ENCODE measurements at places on chromosomes 7 and 10.

DNA sequence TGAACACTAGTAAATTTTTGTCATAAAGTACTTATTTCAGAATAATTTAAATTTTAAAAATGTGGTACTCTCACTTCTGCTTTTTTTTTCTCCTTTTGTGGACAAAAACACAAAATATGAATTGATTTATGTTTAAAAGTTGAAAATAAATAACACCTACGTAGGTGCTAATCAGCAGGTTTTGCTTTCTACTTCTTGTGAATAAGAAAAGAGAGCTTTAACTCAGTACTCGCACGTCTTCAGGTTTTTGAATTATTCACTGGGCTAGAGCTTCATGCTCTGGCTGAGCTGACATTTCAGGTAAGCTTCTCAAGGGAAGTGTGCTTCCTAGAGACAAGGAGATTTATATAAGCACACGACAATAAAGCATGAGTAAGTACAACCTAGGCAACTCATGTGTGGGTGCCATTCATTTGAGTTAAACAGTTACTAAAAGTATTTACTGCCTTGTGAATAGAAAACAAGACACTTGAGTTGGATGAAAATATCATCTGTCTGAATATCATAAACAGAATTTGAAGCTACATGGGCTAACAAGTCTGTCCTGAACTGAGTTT is 190.0 kb upstream of the POT1 start:
- no peak for DNase-seq

- no peak for DNase-seq
Observed at GRCh38 chr10:72889391-72889831, 4.1 kb upstream of the OIT3 start.

- DNase-seq = no peak
Observed at GRCh38 chr10:8130973-8131911, 76.8 kb downstream of the GATA3 start.

GRCh38 chr7:106312099-106312871 is 27.5 kb upstream of the NAMPT start:
- DNase-seq = no peak

DNA sequence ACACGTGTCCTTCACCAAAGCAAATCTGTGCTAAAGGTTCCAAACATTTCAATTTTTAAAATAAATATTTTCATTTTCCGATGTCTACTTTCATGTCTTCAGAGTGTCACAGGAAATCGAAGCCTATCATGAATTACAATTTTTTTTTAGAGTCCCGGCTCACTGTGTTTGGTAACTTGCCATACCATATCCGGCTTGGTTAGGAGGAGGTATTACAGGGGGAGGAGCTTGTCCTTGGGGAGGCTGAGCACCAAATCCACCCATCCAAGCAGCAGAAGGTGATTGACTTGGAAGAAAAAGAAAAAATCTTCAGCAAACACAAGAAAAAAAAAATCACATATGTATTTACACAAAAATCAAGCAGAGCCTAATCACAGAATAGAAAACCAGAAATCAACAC is 21.3 kb downstream of the TIAL1 start:
- DNase-seq = no peak

DNA sequence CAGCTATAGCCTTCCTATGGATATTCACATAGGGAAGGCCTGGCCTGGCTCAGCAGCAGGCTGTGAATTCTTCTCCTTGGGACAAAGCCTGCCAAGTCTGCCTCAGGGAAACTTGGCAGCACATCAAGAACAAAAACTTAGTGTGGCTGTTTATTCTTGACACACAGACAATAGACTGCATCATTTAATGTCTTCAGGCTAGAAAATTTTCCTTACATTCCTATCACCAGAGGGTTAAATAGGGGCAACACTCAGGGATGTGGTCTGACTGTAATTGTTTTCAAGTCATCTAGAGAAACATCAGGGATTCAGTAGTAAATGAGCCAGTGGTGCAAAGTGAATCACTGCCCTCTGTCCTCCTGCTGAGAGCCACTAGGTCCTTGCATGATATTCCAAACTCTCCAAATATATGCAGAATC is 137.3 kb downstream of the SEMA3C start:
- DNase-seq = no peak

DNA sequence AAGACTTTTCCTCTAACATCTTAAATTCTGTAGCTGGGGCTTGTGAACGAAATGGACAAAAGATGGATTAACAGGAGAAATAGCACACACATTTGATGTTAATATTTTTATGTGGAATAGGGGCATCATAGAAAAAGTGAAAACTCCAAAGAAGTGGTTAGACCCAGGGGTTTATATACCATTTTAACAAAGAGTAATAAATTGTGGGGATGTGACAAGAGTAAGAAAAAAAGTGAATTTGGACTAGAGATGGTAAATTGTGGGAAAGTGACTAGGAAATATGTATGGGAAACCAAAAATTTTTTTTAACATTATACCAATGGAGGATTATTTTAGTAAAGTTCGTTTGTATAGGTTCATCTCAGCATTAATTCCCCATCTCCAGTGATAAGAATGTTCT is 8.2 kb downstream of the SLC39A12 start:
- no peak for DNase-seq

DNA sequence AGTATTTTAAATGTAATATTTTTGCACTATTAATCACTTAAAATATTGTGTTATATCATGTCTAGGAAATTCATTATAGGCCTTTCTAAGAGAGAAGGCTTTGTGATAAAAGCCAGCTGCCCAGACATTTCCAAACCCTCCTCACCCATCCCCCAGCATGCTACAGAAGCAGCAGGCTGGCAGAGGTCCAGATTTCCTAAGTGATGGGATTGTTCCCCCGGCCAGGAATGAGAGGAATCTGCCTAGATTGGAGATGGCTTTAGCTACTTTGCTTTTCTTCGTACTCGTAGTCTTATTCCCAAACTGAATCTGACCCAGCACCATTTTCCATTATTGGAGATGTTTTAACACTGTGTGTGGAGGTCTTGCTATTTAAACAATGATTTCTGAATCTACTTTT is 29.4 kb downstream of the CDK14 start:
- DNase-seq = no peak

- no peak for DNase-seq
Observed at GRCh38 chr7:2803342-2803692, 40.8 kb downstream of the GNA12 start.

DNA sequence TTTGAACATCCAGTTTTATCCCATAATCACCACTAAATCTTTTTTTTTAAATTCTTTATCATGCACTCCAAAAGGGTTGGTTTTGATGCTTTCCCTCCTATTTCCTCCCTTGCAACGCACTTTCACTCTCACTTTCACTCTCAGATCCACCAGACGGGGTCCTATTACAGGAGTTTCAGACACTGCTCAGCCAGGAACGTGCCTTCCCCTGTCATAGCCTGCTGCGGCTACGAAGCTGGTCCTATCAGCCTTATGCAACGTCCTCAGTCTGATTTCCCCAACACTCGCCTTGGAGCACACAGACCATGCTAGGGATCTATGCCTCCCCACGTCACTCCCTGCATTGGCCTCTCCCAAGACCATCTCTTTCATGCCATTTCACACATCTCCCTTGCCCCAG is 23.4 kb downstream of the ZPBP start:
- DNase-seq = no peak

GRCh38 chr10:11234857-11235531 is 217.3 kb downstream of the CELF2 start:
- no peak for DNase-seq

- DNase-seq = no peak
Observed at GRCh38 chr10:127151541-127151940, 44.9 kb downstream of the INSYN2A start.

DNA sequence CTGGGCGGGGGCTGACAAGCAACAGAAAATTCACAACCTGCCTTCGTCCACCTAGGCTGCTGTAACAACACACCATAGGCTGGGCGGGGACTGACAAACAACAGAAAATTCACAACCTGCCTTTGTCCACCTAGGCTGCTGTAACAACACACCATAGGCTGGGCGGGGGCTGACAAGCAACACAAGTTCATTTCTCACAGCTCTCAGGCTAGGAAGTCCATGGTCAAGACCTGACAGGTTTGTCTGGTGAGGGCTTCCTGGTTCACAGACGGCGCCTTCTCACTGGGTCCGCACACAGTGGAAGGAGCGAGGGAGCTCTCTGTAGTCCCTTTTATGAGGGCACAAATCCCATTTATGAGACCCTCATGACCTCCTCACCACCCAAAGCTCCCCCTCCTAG is 52.2 kb downstream of the DIP2C start:
- no peak for DNase-seq

GRCh38 chr10:126058104-126058503 is 161.7 kb downstream of the FANK1 start:
- no peak for DNase-seq

All from stimulated activated CD4-positive, alpha-beta T cell treated with anti-CD3 and anti-CD28 coated beads, TNF-alpha, amount 100 ng/mL, for 24 hours (primary cell).